Kidney (tissue), 22 donors: ENCODE measurements at places on chromosomes 6 and 20. TPM values are rescaled to one million over a fixed set of nuclear protein-coding genes. Genes with fewer than 3 reads are reported as not detected.

GRCh38 chr20:58017231-58017969 is 211.1 kb downstream of the ANKRD60 start:
- no peak overlapping the region for H3K27ac ChIP-seq
- H3K27me3 ChIP-seq = no peaks in the 10 kb centered on the region
- no peak overlapping the region for H3K4me3 ChIP-seq
- DNase-seq = no peak

- peak; percentile 82 for DNase-seq
- H3K27ac ChIP-seq = peak overlapping the region; percentile 57
- H3K36me3 ChIP-seq = no peaks in the 10 kb centered on the region
- H3K4me1 ChIP-seq = no peaks in the 10 kb centered on the region
These were observed 764 bp upstream of the SNAP25 start for GRCh38 chr20:10217721-10218410.

Gene CCN6
- total RNA-seq = 6.7 TPM

- no peak for DNase-seq
- H3K27ac ChIP-seq = no peak overlapping the region
- no peak overlapping the region for H3K4me3 ChIP-seq
These were observed 154.5 kb downstream of the MYLK4 start for GRCh38 chr6:2596222-2596621.

Gene TDRD6
- total RNA-seq = 0.47 TPM

DNA sequence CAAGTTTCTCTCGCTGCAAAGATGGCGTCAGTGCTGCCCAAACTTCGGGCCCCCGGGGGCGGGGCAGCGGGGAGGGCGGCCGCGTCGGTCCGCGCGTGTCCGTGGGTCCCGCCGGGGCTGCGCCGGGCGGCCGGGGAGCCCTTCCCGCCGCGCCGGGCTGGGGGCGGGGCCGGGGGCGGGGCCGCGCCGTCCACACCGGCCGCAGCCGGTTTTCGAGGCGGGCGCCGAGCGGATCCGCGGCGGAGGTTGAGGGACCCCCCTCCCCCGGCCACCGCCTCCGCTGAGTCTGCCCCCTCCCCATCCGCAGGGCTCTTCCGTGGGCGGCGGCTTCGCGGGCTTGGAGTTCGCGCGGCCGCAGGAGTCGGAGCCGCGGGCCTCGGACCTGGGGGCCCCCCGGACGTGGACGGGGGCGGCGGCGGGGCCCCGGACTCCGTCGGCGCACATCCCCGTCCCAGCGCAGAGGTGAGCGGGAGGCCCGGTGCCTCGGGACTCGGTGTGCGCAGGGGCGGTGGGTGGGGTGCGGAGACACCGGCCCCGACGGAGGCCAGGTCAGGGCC is 572 bp downstream of the SLC2A4RG start:
- DNase-seq = peak; percentile 91
- peaks cover 16% of the 10 kb centered on the region for H3K4me1 ChIP-seq
- peak overlapping the region; percentile 92 for H3K27ac ChIP-seq
- H3K36me3 ChIP-seq = no peaks in the 10 kb centered on the region

DNA sequence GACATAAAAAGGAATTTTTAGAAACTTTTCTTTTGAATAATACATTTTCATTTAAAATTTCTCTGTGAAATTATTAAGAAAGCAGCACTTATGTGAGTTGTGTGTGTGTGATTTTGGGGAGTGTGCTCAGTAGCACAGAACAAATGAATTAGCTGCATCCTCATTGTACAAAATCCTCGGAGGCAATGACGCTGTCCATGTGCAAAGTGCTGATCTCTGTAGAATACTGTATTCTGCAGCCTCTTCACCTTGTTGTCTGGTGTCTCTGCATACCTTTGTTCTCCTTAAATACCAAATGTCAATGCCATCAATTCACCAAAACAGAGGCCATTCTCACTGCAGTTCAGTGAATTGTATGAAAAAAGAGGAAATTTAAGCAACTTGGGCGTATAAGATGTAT is 838.4 kb downstream of the QKI start:
- no peaks in the 10 kb centered on the region for H3K4me1 ChIP-seq
- no peaks in the 10 kb centered on the region for H3K36me3 ChIP-seq
- H3K27ac ChIP-seq = no peak overlapping the region
- peak; percentile 75 for DNase-seq

DNA sequence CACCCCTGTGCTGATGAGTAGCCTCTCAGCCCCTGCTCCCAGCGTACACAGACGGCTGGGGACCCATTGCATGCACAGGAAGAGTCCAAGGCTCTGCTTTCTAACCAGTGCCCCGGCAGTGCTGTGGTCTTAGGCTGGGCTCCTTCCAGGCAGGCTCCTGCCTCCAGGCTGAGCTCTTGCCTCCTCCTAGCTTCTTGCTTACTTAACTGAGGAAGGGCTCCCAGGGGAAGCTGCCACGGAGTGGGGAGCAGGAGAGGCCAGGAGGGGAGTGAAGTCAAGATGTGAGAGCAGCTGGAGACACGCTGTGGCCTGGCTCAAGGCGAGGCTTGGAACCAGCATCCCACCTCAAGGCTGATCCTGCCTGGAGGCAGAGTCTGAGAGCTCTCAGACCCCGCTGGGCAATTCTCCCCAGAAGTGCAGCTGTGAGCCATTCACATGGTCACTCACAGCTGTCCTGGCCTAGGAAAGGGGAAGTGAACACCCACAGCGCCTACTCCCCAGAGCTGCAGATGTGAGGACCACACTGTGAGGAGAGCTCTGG is 141.0 kb downstream of the TBXT start:
- no peak overlapping the region for H3K27ac ChIP-seq
- H3K4me1 ChIP-seq = no peaks in the 10 kb centered on the region
- no peak overlapping the region for H3K4me3 ChIP-seq
- no peaks in the 10 kb centered on the region for H3K36me3 ChIP-seq
- no peak for DNase-seq

DNA sequence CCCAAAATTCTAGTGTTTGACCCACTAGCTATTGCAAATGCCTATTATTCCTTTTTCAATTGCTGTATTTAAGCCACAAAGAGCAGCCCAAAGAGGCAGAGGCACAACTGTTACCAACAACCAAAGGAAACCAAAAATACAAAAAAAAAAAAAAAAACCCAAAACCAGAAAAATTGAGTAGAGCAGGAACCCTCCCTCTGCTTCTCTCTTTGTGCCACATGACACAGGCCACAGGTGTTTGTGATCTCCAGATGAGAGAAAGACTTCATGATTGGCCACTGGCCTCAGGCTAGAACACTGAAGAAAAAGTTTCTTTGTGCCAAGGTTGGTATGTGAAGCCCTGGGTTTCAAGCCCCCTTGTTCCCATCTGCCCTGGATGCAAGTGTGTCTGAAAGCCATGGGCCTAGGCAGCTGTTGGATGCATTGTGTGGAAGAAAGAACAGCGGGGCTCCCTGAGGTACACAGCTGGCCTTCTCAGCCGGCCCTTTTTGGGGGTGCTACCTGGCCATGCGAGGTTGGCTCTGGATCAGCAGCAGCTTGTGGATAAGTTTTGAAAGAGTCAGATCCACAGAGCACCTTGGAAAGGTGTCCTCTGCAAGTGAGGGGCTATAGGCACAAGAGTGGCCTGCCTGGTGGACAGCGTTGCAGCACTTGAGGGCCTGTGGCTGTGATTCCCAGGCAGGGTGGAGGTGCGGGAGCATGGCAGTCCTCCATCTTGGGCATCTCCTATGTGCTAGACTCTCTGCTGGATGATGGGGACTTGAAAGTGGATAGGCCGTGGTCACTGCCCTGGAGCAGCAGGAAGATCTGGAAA is 204.5 kb downstream of the ZDHHC14 start:
- no peak overlapping the region for H3K4me3 ChIP-seq
- no peaks in the 10 kb centered on the region for H3K4me1 ChIP-seq
- DNase-seq = no peak
- no peak overlapping the region for H3K27ac ChIP-seq

Gene CTCFL
- total RNA-seq = not detected

DNA sequence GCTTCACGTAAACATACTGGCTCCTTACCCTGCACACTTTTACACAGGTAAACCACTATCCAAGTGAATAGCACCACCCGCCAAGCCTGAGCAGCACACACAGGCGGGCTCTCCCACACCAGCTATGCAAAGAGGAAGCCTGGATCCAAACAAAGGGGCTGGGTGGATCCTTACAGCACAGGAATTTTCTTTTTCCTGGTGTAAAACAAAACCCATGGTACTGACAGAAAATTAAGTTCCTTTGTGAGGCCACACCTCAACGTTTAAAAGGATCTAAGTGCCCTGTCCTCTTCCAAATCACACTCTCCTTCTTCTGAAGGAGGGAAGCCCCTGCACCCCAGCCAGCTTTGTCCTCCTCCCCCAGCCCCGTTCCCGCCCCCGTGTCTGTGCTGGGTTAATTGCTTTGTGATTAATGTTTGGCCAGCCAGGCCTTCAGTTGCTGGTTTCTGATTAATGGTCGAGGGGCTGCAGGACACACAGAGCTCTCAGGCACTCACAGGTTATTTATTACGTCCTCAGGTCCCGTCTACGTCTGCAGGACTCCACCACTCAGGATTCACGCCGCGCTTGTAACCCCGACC is 6.1 kb downstream of the DACT2 start:
- peak overlapping the region; percentile 30 for H3K27ac ChIP-seq
- H3K4me1 ChIP-seq = peaks cover 16% of the 10 kb centered on the region
- DNase-seq = peak; percentile 96
- no peaks in the 10 kb centered on the region for H3K27me3 ChIP-seq

Gene SLC22A16
- 0.79 TPM for total RNA-seq

Gene SLC22A2
- 27.9 TPM for total RNA-seq

Gene RBBP8NL
- 0.13 TPM for total RNA-seq

GRCh38 chr6:38973178-38974057 is 75.2 kb upstream of the GLP1R start:
- no peaks in the 10 kb centered on the region for H3K27me3 ChIP-seq
- H3K4me3 ChIP-seq = no peak overlapping the region
- peak; percentile 73 for DNase-seq
- H3K4me1 ChIP-seq = no peaks in the 10 kb centered on the region

DNA sequence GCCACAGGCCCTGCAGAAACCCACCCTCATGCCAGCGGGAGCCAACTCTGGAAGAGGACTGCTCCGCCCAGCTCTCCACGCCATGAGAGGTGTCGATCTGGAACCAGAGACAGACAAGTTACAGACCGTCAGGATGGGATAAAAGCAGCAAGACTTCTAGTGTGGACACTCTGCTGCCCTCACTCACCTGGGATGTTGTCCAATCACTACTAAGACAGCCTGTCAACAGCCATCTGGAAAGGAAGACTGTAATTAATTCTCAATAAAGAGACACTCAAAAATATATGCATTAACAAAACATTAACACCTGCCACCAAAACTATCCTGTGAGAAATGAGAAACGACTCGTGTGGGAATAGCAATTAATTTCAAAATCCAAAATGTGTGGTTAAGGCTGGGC is 28.3 kb downstream of the SLC2A4RG start:
- H3K4me3 ChIP-seq = no peak overlapping the region
- peaks cover 2% of the 10 kb centered on the region for H3K36me3 ChIP-seq
- no peak for DNase-seq
- no peaks in the 10 kb centered on the region for H3K4me1 ChIP-seq
- no peak overlapping the region for H3K27ac ChIP-seq

DNA sequence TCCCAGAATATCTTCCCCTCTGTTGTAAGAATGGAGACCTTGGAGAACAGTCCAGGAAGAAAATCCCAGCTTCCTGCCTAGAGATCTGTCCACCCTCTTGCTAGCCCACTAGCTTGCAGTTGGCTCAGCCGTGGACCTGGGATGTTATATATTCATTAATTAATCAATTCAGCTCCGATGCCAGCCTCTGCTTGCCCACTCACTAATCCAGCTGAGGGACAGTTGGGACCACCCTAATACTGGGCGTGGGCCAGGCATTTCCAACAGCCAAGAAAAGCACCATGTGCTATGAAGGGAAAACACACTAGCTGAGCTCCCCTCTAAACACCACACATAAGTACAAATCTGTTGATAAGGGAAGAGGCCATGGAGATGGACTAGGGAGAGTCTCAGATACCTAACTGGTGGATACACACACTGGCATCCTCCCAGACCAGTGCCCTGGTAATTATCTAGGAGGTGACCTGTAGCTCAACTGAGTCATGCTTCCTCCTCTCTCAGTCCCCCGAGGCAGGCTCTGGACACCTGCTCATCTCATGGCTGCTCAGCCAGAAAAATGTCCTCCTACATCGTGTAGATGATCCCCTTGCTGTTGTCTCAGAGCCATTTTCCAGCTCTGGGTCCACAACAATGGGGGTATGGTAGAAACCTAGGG is 78.9 kb downstream of the ANKRD60 start:
- no peak overlapping the region for H3K4me3 ChIP-seq
- no peak overlapping the region for H3K27ac ChIP-seq
- H3K27me3 ChIP-seq = no peaks in the 10 kb centered on the region

- H3K4me1 ChIP-seq = no peaks in the 10 kb centered on the region
- H3K27me3 ChIP-seq = no peaks in the 10 kb centered on the region
- no peak for DNase-seq
- no peaks in the 10 kb centered on the region for H3K36me3 ChIP-seq
- no peak overlapping the region for H3K4me3 ChIP-seq
- H3K27ac ChIP-seq = no peak overlapping the region
These were observed 24.4 kb downstream of the RPP40 start for GRCh38 chr6:4979426-4979825.

Gene MMP24
- total RNA-seq = 12.4 TPM

DNA sequence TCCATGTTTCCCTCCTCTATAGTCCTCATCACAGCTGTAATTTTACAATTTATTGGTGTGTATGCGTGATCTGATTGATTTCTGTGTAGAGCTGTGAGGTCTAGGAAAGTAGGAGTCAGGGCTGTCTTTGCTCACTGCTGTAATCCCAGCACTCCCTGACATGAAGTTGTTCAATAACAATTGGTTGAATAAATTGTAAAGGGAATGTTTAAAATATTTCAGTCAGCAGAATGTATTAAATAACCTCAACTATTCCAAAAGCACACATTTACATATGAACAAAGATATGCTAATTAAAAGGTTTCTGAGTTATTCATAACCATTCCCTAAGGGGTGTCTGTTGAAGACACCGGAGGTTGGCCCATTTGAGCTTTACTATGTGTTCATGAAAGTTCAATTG is 31.5 kb downstream of the NOX3 start:
- no peak overlapping the region for H3K4me3 ChIP-seq
- no peaks in the 10 kb centered on the region for H3K36me3 ChIP-seq
- H3K4me1 ChIP-seq = no peaks in the 10 kb centered on the region
- no peaks in the 10 kb centered on the region for H3K27me3 ChIP-seq
- no peak for DNase-seq

Gene ECT2L
- 0.13 TPM for total RNA-seq

Gene FNDC1
- 1.3 TPM for total RNA-seq

Gene TUBB1
- total RNA-seq = not detected

- no peaks in the 10 kb centered on the region for H3K4me1 ChIP-seq
- DNase-seq = peak; percentile 45
- no peaks in the 10 kb centered on the region for H3K27me3 ChIP-seq
- no peak overlapping the region for H3K4me3 ChIP-seq
These were observed 9.2 kb upstream of the HLA-DOB start for GRCh38 chr6:32825966-32826365.

DNA sequence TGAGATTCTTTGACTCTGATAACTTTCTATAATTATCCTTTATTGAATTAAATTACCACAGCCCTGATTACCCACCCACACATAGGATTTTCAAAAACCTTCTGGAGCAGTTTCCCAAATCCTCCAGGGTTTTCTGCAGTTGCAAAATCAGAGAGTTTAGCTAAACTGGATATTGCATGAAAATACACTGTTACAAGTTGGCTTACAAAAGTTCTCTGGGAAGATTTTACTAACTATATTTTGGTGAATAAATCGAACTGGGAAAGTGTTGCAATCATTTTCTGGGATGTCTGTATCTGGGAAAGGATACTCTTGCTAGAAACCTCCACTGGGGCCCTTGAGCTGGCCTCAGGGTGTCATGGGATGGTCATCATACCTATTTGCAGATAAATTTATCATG is 97.6 kb upstream of the STMND1 start:
- H3K27ac ChIP-seq = no peak overlapping the region
- no peaks in the 10 kb centered on the region for H3K27me3 ChIP-seq
- H3K4me1 ChIP-seq = no peaks in the 10 kb centered on the region
- DNase-seq = no peak
- no peak overlapping the region for H3K4me3 ChIP-seq

Gene AKAP12
- 84.6 TPM for total RNA-seq
